ENCODE measurements at places on chromosomes 7 and 10.

DNA sequence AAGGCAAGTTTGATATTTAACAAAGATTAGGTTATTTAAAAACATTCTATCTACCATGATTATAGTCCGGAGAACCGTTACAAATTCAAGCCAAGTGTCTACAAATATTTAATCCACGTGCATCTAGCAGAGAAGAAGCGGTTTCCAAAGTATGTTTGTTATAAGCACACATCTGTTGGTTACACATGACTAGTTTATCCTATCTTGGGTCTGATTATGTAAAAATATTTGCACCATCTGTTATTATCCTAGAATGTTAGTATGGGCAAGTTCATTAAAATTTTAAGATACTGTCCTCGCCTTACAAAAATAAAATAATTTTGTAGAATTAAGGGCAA, 289.2 kb upstream of the VSTM2A start:
- DNase-seq = no peak

DNA sequence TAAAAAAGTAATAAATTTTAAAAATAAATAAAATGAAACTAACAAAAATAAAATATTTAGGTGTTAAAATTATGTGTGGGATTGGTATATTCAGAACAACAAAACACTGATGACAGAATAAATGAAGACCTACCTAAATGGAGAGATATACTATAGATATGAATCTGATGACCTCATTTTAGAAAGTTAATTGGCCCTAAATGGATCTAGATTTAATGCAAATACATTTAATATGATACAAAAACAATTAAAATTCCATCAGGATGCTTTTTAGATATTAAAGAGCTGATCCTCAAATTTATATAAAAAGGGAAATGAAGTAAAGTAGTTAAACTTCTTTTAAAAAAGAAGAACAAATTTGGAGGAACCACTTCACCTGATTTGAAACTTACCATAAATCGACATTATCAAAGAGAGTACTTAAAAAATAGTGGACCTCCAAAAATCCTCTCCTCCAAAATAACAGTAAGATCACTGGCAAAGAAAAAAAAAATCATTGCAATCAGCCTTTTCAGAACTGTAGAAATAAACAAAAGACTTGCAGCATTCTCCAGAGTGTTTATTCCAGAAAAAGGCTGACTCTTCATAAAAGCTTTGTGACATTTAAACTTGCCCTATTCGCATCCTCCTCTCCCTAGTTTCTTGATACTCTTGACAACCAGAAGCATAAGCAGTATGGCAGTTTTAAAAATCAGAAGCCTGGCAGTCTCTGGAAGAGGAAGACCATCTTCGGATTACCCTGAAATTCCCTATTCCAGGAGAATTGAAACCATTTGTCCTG, 125.9 kb upstream of the AKR1E2 start:
- DNase-seq = no peak

- no peak for DNase-seq
Measured at GRCh38 chr7:140238778-140239652, 62.2 kb upstream of the KDM7A start.

GRCh38 chr10:69895759-69896158, 94.1 kb downstream of the COL13A1 start:
- DNase-seq = no peak

DNA sequence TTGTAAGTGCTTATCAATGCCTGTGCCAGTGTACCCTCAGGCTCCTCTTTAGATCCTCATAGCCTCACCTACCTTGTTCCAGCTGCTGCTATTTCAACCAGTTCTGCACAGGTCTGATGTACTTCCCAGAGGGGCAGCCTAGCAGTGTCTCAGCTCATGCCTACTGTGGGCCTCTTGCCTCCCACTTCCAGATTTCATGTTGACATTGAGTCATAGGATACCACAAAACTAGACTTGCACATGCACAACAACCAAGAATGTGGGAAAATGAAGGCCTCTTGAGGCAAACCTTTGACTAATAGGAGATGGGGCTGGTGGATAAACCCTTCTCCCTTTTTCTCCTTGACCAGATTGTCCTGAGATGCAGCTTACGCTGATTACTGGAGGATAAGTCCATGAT, 31.0 kb downstream of the PON3 start:
- no peak for DNase-seq

DNA sequence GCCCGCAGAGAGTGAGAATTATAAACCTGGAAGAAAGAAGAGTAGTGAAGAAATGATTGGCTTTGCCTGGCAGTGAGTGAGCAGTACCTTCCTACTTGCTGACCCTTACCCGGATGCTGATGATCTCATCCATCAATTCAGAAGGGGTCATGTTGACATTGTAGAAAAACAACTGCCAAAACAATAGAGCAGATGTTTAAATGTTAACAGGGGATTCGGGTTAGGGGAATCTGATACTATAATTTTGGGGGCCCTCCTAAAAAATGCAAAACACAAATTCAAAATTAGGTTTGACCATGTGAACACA, 78.1 kb downstream of the MYOF start:
- no peak for DNase-seq
